ENCODE measurements at places on chromosomes 1 and 21. TPM values are rescaled to one million over a fixed set of nuclear protein-coding genes. Genes with fewer than 3 reads are reported as not detected.

GRCh38 chr1:24984800-24985522, 54.9 kb upstream of the RUNX3 start:
- no peak for DNase-seq

- no peak for DNase-seq
Observed at GRCh38 chr1:179550746-179551682, 24.7 kb downstream of the NPHS2 start.

- no peak for DNase-seq
Observed at GRCh38 chr21:33168886-33169285, 60.9 kb upstream of the IFNAR2 start.

The CDA gene
- total RNA-seq, result 3.3 TPM

- DNase-seq, result no peak
Observed at GRCh38 chr1:9121496-9122409, 7.1 kb downstream of the GPR157 start.
